T-helper 17 cell (primary cell): ENCODE measurements at places on chromosomes 6 and 20. TPM values are rescaled to one million over a fixed set of nuclear protein-coding genes. Genes with fewer than 3 reads are reported as not detected.
A peak's percentile ranks its signal among the peaks of the same experiment; 100 is the strongest.

The SRSF12 gene
- total RNA-seq = not detected

- no peak for DNase-seq
Observed at GRCh38 chr6:32697031-32697430, 30.6 kb upstream of the HLA-DQB1 start.

DNA sequence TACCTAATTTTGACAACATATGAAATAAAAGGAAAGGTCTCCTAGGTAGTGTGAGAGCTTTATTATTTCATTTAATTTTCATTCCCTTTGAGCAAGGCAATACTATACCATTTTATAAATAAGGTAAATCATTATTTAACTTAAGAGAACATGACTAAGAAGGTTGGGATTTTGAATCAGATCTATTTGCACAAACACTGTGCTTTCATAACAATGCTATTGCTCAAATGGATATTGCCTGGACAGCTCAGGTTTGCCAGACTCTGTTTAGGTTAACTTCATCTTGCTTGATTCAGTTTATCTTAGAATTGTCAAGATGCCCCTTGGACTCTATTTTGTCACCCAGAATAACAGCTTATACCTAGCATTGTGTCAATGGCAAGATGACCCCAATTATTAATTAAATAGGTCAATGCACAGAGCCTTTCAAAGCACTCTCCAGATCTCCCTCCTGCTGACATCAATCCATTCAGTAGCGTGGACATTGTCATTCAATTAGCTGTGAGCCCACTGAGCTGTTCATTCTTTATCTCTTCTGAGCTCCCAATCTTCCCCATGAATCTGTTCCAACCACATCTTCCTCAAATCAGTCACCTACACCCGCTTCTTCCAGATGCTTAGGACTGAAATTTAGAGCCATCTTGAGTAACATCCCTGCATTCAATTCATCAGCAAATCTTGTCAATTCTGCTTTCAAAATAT, 42.1 kb upstream of the TMEM30A start:
- no peak for DNase-seq

The MUC22 gene
- total RNA-seq = not detected

DNA sequence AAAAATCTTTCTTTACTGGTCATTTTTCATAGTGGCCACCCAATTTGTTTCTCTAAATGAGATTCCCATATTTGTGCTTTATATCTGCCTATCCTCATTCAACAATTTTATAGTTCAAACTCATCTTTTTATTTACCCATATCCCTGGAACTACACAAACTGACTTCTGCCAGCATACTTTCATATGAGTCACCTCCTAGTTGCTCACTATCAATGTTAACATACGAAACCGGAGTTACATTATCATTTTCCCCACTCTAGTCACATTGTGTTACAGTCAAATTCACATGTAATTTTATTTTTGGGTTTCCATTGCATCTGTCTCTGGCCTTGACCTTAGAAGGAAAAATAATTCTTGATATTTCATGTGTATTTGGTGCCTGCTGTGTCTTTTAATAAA, 499.4 kb downstream of the MAFB start:
- no peak for DNase-seq

- peak; percentile 48 for DNase-seq
Observed at GRCh38 chr20:48760403-48760983, 67.3 kb downstream of the PREX1 start.

DNA sequence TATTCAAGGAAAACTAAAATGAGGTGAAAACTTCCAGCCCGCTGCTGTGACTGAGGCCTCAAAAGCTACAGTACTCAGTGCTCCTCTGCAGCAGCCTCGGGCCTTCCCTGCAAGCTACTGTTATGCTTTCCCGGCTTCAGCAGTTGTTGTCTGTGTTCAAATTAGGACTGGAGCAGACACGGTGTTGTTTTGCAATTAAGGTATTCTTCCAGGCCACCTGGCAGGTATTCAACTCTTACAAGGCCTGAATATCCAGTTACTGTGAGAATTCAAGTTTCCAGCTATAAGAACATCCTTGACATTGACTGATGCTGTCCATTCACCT, 10.7 kb downstream of the TXNDC5 start:
- DNase-seq = no peak

DNA sequence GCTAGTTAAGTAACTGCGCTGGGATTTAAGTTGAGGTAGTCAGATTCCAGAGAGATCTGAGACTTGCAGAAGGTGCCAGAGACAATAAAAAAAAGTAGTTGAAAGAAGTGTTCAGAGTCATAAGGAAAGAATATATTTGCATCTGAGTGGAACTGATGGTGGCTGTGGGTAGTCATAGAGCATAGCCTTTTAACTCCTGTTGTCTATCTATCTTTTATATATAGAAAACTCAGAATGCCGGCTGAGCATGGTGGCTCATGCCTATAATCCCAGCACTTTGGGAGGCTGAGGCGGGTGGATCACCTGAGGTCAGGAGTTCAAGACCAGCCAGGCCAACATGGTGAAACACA, 62.0 kb downstream of the CARMIL1 start:
- DNase-seq = no peak

- DNase-seq = no peak
Observed at GRCh38 chr20:23164176-23164601, 78.1 kb upstream of the CD93 start.

DNA sequence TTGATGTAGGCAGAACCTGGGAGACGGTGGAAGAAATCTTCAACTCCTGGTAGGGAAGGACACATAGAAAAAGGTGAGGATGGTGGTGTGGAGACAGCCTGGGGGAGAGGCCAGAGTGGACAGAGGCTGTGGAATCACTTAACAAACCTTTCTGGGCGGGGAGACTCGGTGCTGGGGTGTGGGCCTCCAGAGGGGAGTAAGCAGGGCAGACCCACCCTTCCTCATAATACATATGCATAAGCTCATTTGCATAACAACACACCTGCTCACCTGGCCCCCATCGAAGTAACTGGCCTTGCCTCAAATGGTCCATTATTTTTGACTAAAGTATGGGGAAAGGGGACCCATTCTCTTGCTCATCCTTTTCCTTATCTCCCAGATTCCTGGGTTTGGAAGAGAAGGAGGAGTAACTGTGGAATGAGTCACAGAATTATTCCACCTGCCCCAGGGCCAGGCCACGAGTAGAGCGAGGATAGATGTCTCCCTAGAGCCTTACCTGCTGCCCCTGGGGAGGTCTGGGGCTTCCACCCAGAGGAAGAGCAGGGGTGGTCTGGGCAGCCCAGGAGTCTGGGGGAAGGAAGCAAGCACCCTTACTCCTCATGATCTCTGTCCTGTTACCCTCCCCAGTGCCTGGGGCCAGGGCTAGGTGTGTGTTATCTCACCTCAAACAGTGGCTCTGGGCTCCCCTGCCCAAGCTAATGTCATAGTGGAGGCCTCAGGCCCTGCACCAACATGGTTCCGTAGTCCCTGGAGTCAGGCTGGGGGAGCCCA, 10.7 kb upstream of the VEGFA start:
- DNase-seq = no peak

The SPATS1 gene
- not detected for total RNA-seq

The RAMACL gene
- 0.82 TPM for total RNA-seq

The VIP gene
- total RNA-seq = not detected
